ENCODE measurements at places on chromosomes 4 and X.

DNA sequence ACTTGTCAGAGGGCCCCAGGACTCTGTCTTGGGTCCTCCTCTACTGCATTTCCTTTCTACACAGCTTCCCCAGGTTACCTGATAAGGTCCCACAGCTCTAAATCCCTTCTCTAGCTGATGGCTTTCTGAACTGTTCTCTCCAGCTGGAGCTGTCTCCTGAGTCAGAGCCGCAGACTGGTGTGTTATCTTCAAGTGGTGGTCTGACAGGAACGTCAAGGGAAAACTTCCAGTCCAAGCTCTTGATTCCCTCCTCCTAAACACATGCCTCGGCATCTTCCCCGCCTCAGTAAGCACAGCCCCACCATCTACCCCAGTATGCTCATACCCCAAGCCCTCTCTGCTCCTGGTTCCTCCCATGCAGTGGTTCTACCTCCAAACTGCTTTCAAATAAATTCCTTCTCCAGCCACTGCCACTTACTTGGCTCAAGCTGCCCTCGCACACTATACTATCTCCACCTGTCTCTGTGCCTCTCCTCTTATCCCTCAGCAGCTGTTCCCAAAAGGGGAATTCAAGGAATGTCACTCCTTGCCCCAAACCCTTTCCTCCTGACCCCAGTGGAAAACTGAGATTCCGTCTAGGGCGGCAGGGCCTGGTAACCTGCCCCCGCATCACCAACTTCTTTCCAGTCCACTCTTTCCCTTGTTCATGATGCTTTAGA lies 17.2 kb upstream of the CENPU start:
- no peak for DNase-seq

- no peak for DNase-seq
Observed at GRCh38 chr4:11487868-11488544, 59.3 kb upstream of the HS3ST1 start.

DNA sequence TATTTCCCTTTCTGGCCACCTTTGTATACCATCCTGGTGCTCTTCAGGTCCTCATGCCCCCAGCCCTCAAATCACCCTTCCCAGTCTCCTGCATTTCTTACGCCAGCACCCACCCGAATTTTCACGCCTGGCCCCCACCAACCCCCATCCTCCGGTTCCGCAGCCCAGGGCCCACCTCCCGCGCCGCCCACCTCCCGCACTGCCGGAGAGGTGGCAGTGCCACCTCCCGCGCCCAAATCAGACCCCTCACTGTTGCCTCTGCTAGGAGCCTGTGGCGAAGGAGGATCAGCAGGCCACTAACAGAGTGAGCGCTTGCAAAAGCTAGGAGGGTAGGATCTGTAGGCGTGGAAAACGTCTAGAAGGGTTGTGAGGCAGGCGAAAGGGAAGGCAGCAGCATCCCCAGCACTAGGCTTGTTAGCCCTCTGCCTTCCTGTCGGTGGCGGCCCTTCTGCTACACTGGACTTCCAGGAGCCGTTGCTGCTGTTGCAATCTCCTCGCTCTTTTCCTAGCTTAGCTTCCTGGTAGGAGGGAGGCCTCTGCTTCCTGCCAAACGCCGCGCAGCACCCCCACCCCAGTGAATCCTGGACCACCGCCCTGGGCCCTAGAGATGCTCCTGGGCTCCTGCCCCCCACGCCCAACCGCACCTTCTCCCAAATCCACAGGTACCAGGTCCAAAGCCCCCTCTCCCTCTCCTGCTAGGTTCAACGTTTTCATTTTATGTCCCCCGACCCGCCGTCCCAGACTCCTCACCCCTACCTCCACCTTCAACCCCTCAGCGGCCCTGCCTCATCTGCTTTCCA lies 51.0 kb downstream of the SPIN2B start:
- DNase-seq = no peak

DNA sequence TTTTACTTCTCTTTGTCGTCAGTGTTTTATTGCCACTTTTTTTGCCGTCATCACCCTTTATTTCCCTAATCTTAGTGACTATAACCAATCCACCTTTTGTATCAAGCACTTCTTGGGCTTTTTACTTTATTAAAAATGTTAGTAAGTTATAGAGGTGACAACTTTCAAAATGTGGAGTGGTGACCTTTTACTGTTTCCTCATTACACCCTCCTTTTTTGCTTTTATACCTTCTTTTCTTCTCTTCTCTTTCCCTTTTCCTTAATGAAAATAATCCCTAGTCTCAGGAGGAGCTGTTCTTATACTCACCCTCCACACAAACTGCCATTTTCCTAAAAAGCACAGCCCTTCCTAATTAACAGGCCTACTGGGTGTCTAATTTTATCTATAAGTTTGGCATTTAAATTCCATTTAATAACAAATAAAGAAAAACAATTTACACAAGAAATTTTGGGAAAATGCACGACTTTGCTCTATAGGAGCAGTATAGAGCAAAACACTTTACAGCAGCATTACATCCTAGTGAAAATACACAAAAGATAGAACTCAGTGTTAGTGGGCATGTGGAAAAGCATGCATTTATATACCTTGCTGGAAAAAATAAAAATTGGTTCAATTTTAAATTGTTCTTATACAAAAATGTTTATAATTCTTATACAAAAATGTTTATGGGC lies 27.3 kb downstream of the BBS12 start:
- DNase-seq = no peak

DNA sequence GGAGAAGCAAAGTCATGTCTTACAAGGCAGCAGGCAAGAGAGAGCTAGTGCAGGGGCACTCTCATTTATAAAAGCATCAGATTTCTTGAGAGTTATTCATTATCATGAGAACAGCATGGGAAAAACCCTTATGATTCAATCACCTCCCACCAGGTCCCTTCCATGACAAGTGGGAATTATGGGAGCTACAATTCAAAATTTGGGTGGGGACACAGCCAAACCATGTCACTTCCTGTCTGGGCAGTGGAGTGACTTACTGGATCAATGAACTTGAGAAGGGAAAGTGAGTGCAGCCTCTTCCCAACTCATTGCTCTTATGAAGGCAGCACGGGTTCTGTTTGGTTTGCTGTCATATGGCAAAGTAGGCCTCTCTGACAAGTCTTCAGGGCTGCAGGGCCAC lies 261.8 kb upstream of the TAPT1 start:
- no peak for DNase-seq

GRCh38 chrX:17674601-17675000 lies 62.7 kb upstream of the SCML1 start:
- DNase-seq = no peak

- DNase-seq = no peak
Observed at GRCh38 chr4:139596034-139596683, 40.1 kb upstream of the SETD7 start.

DNA sequence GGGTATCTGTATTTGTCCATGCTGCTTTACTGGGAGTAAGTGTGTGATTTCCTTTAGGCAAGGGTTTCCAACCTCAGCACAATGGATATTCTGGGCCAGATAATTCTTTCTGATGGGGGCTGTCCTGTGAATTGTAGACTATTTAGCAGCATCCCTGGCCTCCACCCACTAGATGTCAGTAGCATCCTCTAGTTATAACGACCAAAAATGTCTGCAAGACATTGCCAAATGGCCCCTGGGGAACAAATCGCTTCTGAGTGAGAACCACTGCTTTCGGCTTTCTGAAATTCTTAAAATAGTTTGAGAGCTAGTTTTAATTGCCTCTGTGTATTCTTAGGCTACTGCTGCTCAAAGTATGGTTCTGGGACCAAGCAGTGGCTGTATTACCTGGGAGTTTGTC lies 81.2 kb upstream of the GPM6B start:
- no peak for DNase-seq

DNA sequence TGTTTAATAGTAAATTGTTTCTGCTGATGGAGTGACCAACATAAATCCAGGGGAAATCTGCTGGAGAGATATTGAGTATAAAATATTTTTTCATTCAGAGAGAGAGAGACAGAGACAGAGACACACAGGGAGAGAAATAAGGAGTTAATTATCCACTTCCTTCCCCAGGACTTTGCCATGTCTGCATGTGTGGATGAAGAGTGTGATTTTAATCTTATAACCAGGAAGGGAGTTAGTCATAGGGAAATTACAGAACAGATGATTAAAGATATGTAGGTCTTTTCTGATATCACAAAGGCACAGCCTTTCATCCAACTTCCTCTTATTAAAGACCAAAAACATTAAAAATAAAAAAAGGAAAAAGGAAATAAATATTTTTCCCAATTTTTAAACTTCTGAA lies 526.3 kb downstream of the SPRY1 start:
- DNase-seq = no peak

DNA sequence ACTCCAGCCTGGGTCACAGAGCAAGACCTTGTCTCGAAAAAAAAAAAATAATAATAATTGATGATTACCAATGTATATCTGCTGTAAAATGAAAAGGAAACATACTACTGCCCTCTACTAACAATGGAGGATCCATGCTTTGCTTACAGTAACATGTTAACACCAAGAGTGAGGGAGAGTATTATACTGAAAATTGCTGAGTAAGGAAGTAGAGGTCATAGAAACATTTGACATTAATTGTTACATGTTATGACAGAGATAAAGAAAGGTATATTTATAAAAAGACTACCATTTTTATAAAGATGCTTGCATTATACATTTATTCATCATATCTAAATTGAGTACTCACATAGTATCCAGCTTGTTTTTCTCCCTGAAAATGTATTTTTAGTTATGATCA lies 1989.8 kb upstream of the TENM3 start:
- no peak for DNase-seq
